ENCODE measurements at places on chromosomes 16 and 17.

GRCh38 chr17:44960691-44961090, 7.4 kb downstream of the C1QL1 start:
- DNase-seq = no peak

GRCh38 chr17:80782536-80783427, 208.9 kb upstream of the CHMP6 start:
- DNase-seq = no peak

- no peak for DNase-seq
Observed at GRCh38 chr16:89949756-89950155, 1.2 kb downstream of the DEF8 start.

DNA sequence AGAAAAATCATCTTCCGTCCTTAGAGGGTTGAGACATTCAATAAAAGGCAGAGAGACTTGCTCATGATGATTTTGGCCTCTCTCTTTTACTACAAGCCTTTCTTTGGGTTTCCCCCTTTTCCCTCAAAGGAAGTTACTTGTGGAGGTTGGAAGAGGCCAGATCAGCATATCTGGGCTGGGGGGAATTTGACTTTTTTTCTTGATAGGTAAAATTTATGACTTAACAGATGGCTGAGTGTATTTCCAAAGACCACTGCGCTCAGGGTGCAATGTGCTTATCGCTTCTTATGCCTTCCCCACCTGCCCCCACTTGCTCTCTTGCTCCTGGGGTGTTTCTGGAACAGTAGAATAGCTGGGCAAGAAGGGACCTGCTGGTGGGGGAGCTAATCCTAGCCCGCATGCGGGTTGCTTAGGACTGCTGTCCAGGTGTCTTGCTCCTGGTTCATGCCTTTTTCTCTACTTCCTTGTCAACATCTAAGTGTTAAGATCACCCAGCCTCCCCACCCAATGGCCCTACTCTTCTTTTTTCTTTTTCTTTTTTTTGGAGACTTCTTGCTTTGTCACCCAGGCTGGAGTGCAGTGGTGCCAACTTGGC, 131.9 kb downstream of the MSI2 start:
- DNase-seq = no peak

DNA sequence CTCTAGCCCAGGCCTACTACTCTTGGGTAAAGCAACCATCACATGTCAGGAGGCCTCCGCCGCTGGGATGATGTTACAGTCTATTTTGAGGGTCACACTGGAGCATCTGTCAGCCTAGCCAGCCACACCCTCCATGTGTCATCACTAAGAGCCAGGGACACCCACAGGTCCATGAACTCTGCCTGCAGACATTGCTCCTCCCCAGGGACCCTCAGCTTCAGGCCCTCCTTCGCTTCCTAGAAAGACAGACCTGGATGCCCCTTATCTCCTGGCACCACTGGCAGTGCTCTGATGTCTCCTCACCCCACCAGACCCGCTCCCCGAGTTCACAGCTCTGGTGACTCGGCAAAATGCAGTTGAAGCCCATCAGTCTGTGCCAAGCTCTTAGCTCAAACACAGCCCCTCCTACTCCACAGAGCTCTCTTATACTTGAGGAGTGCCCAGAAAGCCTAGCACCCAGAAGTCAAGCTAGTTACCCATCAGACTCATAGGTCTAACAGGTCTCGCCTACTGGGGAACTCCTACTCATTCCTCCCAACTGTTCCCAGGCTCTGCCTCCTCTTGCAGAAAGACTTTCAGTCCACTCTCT, 5.9 kb downstream of the RANBP10 start:
- DNase-seq = no peak

DNA sequence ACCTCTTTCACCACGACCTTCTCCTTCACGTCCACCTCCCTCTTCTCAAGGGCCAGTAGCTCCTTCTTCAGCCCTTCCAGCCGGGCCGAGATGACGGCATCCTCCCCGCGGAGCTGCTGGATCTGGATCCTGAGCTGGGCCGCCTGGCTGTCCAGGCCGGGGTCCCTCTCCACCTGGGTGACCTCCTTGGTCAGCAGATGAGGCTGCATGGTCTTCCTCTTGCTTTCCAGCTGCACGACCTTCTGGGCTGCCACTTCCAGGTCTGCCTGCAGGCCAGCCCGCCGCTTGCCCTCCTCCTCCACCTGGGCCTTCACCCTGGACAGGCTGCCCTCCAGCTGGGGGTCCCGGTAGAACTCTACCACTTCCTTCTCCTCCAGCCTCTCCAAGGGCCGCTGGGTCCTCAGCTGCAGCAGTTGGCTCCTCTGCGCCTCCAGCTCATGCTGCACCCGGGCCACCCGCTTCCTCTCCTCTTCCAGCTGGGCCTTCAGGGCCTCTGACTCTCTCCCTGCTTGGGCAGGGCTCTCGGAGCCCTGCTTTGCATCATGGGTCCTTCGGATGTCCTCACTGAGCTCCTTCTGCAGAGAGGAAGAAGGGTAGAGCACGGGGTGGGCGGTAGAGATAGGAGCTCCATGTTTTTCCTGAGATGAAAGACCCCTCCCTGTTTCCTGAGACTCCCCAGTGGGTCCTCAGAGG, 9.5 kb downstream of the CDK3 start:
- no peak for DNase-seq

DNA sequence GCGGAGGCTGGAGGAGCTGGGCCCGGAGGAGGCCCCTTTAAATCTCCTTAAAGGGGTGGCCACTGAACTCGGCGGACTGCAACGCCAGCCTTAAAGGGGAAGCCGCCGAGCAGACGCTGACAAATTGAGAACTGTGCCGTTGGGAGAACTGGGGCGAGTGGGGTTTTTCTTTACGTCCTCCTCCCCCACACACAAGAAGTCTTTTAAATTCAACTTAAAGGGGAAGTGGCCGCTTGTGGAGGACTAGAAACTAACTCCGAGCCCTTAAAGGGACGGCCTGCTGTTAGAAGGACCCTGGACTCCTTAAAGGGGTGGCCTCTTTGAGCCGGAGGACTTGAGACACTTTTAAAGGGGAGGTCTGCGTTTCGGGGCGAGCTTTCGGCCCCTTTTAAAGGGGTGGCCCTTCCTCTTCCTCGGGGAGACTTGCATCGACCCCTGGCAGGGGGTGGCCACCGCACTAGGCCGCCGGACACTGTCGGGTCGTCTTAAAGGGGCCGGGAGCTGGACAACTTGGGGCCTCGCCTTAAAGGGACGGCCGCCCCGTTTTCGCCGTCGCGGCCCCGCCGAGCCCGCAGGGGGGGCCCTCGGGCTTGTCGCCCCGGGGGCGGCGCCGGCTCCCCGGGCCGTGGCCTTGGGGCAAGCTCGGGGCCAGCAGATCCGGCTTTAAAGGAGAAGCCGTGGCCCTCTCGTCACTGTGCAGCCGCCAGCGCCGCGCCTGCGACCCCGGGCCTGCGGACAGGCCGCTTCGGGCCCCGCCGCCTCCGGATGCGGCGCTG, 688 bp downstream of the FBRS start:
- DNase-seq = peak; percentile 48

GRCh38 chr16:66911801-66912200, 6.9 kb downstream of the CDH16 start:
- no peak for DNase-seq

DNA sequence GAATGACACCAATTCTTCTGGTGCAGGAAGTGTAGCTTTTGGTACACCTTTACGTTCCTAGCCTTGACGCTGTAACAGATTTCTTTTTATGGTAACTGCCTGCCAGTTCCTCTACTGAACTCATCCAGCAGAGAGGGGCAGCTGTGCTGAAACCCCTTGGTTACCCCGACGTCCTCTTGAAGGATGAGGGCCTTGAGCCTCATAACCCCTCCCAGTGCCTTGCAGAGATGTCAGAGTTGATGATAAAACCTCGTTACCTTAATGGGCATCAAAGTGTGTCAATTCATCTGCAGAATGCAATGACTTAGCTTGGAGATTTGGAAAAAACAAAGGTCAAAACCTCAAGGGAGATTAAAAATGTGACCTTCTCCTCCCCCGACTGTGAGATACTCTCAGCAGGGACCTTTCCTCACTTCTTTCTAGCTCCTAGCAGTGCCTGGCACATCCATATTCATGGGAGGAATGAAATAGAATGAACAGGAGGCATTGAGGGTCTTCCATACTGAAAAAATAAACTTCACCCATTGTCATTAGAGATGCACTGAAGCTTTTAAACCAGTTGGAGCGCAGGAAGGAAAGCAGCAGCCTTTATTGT, 69.2 kb downstream of the SDR42E1 start:
- no peak for DNase-seq

GRCh38 chr17:48056246-48056745, 8.1 kb downstream of the NFE2L1 start:
- DNase-seq = no peak

- no peak for DNase-seq
Observed at GRCh38 chr17:79497777-79498348, 113.0 kb downstream of the RBFOX3 start.

GRCh38 chr16:26041952-26042668, 350.4 kb downstream of the HS3ST4 start:
- DNase-seq = no peak

GRCh38 chr17:44965481-44966234, 2.4 kb downstream of the C1QL1 start:
- DNase-seq = no peak

GRCh38 chr17:47803751-47804150, 17.8 kb downstream of the OSBPL7 start:
- no peak for DNase-seq

GRCh38 chr17:13568582-13569397, 32.9 kb downstream of the HS3ST3A1 start:
- DNase-seq = no peak

- no peak for DNase-seq
Observed at GRCh38 chr17:70675070-70675590, 505.8 kb downstream of the KCNJ2 start.

DNA sequence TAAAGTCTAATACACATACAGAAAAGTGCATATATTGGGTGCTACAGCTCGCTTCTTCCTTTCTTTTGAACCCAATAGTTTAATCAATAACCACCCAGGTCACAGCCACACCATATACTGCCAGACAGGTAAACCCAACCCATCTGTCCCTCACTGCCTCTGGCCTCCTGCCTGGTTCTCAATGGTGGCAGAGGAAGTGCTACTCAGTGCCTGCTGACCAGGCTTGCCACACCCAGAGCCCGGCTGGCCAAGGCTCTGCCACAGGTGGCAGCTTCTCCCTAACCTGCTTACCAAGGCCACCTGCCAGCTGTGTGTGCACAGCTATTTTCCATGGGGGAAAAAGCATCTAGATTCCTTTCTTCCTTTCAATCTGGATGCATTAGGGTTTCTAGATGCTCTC, 584 bp downstream of the PMP22 start:
- no peak for DNase-seq

DNA sequence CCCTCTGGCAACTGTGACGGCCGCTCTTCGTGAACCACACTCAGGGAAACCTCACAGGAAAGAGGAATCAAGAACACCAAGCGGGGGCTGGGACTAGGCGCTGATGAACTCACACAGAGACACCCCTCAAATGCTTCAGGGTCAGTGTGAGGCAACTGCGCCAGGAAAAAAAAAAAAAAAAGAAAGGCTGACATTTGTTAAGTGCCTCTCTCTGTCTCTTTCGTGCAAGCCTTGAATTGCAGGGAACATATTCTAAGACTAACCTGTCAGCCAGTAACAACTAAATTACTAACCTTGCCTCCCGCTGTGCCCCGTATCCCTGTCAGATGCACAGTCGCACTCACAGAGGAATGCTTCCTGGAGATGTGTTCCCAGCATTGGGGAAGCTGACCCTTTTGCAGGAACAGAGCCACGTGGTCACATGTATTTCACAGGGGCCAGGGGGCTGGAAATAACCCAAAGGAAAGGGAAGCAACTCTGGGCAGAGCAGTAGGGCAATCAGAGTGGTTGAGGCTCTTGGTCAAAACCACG, 247.8 kb downstream of the XYLT1 start:
- DNase-seq = no peak

Data from stimulated activated CD8-positive, alpha-beta memory T cell treated with anti-CD3 and anti-CD28 coated beads, Interleukin-7, amount 100 ng/mL, for 1 hour (primary cell).